ENCODE measurements at places on chromosomes 4 and X.
A peak's percentile ranks its signal among the peaks of the same experiment; 100 is the strongest.

DNA sequence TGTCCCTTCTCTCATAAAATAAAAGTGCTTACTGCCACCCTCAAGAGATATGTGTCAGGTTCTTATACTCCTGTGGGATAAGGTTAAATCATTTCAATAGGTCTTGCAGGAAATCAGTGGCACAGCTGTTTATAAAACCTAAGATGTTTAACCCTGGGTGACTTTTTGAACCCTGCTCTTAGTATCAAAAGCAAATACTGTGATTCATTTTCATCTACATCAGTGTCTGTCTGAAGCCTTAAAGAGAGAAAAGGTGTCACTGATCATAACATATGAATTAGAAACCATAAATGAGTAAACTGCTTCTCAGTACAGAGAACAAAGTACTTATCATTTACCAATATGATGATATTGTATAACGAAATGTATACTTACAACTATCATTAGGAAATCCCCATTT, 59.0 kb downstream of the CCSER1 start:
- no peak for DNase-seq

DNA sequence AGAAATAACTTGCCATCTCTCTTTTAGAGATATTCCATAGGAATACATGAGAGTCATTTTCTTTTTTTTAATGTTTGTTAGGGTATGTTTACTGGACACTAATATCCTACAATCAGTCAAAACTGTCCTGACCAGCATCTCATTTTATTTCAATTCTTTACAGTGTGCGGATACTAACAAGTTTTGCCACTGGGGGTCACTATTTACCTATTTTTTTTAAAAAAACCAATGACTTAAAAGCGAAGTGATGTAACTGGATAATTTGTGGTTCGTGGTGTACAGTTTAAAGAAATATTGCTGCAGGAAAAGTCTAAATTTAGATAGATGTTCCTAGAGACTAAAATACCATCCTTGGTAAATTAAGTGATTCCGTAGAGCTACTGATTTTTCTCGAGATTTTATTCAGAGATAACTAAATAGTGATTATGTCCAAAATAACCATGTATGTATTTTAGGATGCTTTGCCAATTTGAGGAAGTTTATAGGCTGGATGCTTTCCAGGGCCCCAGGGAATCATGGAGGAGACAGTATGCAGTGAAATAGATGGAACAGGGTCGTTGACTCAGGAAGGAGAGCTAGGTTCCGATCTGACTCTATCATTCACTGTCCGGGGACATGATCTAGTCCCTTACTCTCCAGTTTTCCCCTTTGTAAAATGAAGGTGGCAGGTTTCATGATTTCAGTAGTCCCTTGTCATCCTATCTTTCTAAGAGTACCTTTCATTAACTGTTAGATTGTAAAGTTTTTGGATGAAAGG, 34.0 kb upstream of the GNPDA2 start:
- DNase-seq: peak; percentile 19

GRCh38 chr4:146927695-146928094, 18.0 kb downstream of the TTC29 start:
- no peak for DNase-seq

DNA sequence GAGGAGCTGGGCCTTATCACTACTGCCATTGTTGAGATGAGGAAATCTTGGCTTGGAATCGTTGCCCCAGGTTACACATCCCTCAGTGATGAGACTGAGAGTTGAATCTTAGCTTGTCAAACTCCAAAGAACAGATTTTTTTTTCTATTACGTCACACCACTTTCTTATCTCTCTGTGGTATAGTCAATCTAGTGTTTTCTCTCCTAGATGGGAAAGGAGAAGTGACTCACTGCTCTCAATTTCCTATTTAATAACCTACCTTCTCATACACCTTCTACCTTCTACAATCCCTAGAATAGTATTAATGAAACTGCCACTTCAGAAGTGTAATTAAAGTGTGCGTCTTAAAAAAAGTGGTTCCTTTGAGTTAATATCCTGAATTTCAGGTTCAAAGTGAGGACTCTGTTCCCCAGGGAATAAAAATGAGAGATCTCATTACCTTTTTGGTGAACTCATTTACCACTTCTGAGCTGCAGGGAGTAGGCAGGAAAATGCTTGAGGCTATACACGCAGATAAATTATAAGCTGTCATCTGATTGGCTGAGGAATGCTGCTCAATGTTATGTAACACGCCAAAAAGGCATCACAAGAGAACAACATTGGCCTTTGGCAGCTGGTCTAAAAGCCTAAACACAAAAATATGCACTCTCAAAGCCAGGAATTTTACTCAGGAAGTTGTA, 59.3 kb downstream of the MAD2L1 start:
- no peak for DNase-seq

DNA sequence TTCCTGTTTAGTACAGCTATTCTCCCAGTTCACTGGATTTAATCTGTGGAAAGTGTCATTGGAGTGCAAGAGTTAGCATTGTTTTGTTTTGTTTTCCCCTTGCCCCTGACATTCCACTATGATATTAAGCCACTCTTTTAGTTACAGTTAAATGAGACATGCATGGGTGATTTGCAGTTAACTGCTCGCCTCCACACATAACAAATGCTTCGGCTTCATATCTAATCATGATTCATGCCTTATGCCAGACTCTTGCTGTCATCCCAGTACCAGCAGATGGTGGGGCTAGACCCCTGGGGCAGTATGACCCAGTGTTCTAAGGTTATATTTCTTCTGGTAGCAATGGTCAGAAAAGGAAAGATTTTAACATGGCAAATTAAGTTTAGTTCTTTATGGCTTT, 80.1 kb downstream of the RAP1GDS1 start:
- DNase-seq: no peak

DNA sequence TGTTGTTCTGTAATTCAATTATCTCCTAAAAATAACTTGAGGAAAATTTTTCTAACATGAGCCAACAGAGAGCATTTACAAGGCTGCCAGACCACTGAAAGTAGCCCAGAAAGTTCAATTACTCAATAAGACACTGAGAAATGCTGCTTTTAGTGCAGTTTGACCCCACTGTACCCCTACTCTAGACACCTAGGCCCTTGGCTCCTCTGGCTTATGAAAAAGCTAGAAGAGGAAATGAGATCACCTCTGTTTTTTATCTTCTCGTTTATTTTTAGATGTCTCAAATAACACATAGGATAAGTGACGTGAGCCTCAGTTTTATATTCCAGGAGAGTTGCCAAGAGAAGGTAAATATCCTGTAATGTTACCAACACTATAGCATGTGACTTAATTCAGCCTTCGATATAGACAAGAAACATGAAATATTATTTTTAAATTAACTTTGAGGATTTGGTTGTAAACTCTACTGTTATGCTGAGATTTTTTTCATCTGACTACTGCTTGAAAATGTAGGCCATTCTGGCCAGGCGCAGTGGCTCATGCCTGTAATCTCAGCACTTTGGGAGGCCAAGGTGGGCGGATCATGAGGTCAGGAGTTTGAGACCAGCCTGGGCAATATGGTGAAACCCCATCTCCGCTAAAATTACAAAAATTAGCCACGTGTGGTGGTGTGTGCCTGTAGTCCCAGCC, 24.4 kb downstream of the TNIP3 start:
- DNase-seq: no peak

- DNase-seq: no peak
Observed at GRCh38 chrX:37829721-37830120, 17.6 kb downstream of the DYNLT3 start.

DNA sequence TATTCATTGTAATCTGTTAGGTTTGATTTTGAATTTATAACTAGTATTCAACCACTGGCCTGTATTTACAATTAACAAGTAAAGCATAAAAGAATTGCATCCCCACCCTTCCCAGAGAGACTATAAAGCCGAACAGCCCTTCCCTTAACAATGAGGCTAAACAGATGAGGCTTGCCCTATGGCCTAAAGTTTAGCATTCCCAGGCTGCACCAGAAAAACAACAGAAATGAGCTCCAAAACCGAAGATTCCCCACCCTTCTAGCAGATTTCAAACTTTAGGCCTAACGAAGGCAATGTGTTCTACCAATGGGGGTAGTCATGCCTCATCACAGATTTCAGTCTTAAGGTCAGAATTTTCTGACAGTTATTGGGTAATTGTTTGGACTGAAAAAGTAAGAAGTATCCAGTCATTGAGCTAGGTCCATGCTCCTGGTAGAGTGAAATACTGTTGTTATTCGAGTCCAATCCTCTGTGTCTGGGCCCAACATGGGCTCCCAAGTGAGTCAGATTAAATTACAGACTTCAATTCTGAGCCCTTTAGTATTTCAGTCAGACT, 197.6 kb downstream of the ANTXR2 start:
- no peak for DNase-seq

DNA sequence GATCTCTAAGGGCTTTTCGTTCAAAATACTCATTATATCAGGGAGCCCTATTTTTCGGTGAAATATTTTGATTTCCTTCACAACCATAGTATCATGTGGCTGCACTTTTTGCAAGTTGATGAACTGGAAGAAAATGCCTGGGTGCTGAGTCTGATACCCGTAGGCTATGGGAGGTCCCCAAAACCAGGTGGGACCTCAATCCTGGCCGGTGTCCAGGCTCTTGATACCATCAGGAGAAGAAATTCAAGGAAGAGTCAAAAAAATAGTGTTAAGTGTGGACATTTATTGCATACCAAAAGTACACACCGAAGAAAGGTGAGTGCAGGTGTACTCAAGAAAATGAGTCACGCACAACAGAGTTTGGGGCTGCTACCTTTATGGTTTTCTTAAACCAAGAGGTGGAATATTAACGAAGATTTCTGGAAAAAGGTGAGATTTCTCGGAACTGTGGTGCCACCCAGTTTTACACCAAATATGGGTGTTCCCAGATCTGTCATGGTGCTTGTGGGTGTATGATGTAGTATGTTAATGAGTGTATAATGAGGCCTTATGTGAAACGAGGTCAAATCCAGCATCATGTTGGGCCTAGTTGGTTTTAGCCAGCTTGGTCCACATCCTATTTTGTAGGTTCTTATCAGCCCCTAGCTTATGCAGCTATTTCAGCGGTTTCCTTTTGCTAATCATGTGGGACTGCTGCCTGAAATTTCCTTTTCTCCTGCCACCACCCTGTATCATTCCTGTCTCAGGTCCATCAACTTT, 29.9 kb downstream of the VCX2 start:
- DNase-seq: no peak

GRCh38 chr4:127606823-127607222, 25.9 kb upstream of the INTU start:
- no peak for DNase-seq

GRCh38 chrX:121161501-121161933, 114.1 kb downstream of the GLUD2 start:
- DNase-seq: no peak

DNA sequence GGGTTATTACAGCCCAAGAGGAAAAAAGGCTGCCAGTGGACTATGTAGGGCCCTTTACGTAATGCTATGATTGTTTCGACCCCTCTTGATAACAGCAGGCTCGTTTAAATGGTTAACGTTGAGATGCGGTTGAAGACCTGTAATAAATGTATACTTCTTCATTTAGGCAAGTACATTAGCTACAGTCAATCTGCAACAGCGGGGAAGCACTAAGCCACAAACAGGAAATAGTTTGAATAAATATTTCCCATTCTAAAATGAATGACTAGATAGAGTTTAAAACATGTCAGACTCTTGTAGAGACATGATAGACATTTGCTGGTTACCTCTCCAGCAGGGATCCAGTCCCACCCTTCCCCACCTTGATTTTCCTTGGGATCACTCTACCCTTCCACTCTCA, 38.1 kb upstream of the STIM2 start:
- no peak for DNase-seq

GRCh38 chr4:112939901-112940300, 109.6 kb upstream of the ANK2 start:
- peak; percentile 27 for DNase-seq

GRCh38 chr4:94544811-94545210, 93.1 kb downstream of the PDLIM5 start:
- no peak for DNase-seq

DNA sequence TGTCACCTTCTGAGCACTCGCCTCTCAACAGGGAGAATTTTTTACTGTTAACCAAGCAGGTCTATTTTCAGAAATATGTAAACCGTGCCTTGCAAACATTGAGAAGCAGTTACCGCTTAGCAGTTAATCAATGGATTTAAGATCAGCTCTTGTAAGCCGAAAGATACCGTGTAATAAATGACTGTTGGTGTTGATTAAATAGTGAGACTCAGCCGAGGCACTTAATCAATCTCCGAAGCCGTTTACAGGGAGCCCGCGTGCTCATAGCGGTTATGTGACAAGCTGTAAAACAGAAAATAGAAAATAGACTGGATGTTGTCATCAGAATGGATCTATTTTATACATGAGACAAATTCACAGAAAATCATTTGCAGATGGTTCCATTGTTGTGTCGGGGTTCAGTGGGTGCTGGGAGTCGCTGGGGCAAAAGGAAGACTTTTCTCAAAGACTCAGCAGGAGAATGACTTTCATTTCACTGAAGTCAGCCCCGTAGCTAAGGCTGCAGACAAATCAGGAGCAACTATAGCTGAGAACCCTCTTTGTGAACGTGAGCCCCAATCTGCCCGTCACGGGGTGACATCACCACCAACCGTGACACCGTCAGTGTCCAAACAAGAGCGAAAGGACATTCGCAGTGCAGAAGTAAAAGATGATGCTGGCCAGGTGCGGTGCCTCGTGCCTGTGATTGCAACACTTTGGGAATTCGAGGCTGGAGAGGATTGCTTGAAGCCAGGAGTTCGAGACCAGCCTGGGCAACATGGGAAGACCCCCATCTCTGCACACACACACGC, 275.3 kb downstream of the CRLF2 start:
- no peak for DNase-seq

GRCh38 chr4:76058888-76059426, 15.6 kb upstream of the ART3 start:
- DNase-seq: no peak

- DNase-seq: no peak
Observed at GRCh38 chr4:184529283-184529682, 54.9 kb upstream of the IRF2 start.

DNA sequence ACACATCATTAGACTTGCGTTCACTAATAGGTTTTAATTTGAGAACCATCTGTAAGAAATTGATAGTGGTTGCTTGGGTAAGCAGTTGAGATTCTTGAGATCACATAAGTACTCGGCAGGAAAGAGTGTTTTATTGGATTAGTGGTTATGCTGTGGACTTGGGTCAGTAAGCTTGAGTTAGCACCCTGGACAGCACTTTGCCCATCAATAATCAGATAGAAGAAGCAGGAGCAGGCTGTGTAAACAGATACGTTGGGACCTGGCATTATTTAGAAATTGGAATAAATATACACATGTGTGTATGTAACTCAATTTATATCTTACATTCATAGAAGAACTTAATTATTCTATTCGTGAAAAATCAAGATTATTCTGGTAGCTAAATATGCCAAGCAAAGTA, 357.5 kb upstream of the SMIM31 start:
- no peak for DNase-seq

- no peak for DNase-seq
Observed at GRCh38 chr4:122900314-122900713, 22.1 kb downstream of the NUDT6 start.

GRCh38 chr4:7574287-7575014, 139.7 kb upstream of the PSAPL1 start:
- no peak for DNase-seq

- DNase-seq: no peak
Observed at GRCh38 chr4:35684755-35685154, 559.6 kb downstream of the ARAP2 start.

- no peak for DNase-seq
Observed at GRCh38 chr4:52555356-52555716, 103.8 kb downstream of the USP46 start.

- no peak for DNase-seq
Observed at GRCh38 chr4:59814402-59815010, 1385.6 kb upstream of the ADGRL3 start.

- peak; percentile 25 for DNase-seq
Observed at GRCh38 chrX:65871671-65872311, 168.1 kb downstream of the VSIG4 start.

- DNase-seq: no peak
Observed at GRCh38 chr4:13367691-13368090, 116.4 kb downstream of the RAB28 start.

All from NCI-H2081 treated with DMSO at 0.1 percent for 48 hours (cell line).